ENCODE measurements at places on chromosomes 5 and 9. TPM values are rescaled to one million over a fixed set of nuclear protein-coding genes. Genes with fewer than 3 reads are reported as not detected.
A peak's percentile ranks its signal among the peaks of the same experiment; 100 is the strongest.

ACTBL2 gene
- not detected for polyA plus RNA-seq

- DNase-seq = no peak
Observed at GRCh38 chr5:978693-979092, 29.9 kb upstream of the NKD2 start.

GRCh38 chr5:123297866-123298265 lies 125.3 kb downstream of the CEP120 start:
- no peak for DNase-seq

C5orf52 gene
- not detected for polyA plus RNA-seq

CCL27 gene
- polyA plus RNA-seq = 0.79 TPM

DNA sequence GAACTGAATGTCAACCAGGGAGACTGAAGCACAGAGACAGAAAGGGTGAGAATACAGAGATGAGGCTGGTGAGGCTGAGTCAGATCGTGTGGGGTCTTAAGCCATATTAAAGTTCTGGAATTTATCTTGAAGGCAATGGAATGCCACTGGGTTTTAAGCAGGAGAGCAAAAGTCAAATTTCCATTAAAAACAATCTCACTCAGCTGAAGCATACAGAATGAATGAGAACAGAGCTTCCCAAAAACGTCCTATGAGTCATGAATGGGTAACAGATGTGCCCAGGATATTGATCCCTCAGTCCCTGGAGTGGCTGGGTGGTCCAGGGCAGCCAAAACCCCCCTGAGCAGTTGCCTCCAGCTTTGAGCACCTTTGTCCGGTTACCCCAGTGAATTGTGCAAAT lies 44.9 kb downstream of the PFDN1 start:
- DNase-seq = no peak

ZNF879 gene
- 6.6 TPM for polyA plus RNA-seq

PDCD1LG2 gene
- polyA plus RNA-seq = 0.34 TPM

GRCh38 chr9:104287253-104287878 lies 193.3 kb downstream of the SMC2 start:
- no peak for DNase-seq

SPINK5 gene
- 1.1 TPM for polyA plus RNA-seq

- DNase-seq = no peak
Observed at GRCh38 chr5:59360130-59360555, 533.4 kb downstream of the PDE4D start.

- peak; percentile 81 for DNase-seq
Observed at GRCh38 chr9:6703898-6704639, 53.7 kb upstream of the KDM4C start.
